Stimulated activated CD8-positive, alpha-beta memory T cell treated with anti-CD3 and anti-CD28 coated beads, Interleukin-7, amount 100 ng/mL, for 4 hours (primary cell): ENCODE measurements at places on chromosomes 7 and 10.

DNA sequence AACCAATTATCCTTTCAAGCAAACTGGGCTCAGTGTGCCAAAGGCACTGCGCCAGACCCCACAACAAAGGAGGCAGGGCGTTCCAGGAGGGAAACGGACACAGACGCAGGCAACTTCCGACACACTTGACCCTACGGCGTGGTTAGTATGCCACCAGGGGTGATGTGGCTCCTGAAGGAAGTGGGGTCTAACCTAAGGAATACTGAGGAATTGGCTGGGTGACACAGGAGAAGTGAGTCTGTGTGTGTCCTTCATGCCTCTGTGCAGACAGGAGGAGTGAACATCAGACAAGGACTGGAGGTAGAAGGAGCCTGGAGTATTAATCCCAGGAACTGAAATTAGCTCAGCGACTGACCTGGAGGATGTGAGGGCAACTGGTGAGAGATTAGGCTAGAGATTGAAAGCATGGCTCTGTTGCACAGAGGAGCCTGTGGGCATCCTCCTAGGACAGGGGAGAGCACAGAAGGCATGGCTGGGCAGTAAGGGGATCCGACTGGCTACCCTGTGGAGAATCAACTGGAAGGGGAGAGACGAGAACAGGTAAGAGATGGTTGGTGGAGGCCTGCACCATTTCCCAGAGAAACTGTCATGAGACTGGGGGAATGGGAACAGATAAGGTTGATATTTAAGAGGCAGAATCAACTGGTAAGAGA lies 27.8 kb downstream of the GSDME start:
- no peak for DNase-seq

DNA sequence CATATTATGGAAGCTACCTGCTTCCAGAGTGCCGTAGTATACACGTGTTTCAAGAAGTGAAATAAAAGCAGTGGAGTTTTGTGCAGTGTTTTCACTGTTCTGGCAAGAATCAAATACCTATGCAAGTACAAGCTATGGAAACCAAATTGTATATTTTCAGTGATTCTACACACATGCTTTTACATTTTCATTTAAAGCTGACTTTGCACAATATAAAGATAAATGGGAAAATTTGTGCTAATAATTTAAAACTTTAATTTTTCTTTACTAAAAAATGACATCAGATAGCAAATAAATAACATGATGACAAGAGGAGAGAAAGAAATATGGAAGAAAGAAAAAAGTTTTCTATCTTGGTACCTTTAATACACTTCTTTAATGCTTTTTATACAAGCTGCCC lies 393.7 kb upstream of the NPVF start:
- no peak for DNase-seq

DNA sequence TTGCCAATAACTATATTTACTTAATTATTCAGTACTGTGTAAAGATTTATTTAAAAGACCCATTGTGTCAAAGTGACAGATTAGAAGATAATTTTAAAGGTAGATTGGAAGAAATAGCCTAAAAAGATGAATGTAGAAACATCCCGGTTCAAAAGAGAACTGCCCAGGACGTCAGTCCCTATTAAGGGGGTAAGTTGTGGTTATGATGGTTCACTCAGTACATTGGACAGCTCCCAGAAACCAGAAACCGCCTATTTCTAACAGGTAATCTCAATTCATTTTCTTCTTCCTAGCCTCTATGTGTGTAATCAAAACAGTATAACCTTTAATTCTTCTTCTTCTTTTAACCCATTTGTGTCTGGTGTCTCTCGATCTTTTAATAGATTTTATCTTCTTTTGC lies 1.5 kb upstream of the FERD3L start:
- no peak for DNase-seq

DNA sequence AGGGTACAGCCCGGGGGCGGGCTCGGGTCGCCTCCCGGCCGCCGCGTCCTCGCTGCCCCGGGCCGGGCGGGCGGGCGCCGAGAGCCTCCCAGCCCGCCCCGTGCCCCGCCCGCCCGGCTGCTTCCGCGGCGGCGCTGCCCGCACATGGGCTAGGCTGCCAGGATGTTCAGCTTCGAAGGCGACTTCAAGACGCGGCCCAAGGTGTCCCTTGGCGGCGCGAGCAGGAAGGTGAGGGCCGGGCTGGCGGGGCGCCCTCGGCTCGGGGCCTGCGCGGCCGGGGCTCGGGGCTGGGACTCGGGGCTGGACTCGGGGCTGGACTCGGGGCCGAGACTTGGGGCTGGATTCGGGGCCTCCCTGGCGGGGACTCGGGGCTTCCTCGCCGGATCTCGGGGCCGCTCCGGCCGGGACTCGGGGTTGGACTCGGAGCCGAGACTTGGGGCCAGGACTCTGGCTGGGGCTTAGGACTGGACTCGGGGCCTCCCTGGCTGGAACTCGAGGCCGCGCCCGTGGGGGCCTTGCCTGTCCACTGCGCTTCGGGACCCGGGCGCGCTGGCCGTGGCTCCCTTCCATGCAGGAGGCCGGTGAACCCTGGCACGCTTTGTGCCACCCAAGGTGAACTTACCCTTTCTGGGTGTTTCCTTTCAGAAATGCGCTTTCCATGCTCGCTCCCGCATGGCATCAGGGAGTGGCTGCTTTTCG lies 534 bp downstream of the UBE3C start:
- DNase-seq = peak; percentile 60

- DNase-seq = no peak
Observed at GRCh38 chr10:110547139-110547761, 20.2 kb upstream of the SMC3 start.

DNA sequence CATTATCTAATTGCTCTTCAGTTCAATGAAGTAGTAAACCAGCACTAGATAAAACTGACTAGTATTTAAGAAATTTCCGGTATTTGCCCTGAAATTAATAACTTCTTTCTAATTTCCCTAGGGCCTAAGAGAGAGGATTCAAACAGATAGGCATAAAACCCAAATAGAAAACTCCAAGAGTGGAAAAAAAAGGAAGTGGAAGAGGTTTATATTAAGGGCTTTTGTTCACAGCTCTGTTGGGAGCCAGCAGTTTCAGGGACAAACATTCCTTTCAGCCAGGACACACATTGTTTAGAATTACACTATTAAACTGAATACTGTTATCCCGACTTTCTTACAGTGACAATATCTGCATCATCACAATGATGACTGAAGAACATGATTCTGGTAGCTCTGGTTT lies 3.6 kb downstream of the ODAD2 start:
- DNase-seq = no peak

DNA sequence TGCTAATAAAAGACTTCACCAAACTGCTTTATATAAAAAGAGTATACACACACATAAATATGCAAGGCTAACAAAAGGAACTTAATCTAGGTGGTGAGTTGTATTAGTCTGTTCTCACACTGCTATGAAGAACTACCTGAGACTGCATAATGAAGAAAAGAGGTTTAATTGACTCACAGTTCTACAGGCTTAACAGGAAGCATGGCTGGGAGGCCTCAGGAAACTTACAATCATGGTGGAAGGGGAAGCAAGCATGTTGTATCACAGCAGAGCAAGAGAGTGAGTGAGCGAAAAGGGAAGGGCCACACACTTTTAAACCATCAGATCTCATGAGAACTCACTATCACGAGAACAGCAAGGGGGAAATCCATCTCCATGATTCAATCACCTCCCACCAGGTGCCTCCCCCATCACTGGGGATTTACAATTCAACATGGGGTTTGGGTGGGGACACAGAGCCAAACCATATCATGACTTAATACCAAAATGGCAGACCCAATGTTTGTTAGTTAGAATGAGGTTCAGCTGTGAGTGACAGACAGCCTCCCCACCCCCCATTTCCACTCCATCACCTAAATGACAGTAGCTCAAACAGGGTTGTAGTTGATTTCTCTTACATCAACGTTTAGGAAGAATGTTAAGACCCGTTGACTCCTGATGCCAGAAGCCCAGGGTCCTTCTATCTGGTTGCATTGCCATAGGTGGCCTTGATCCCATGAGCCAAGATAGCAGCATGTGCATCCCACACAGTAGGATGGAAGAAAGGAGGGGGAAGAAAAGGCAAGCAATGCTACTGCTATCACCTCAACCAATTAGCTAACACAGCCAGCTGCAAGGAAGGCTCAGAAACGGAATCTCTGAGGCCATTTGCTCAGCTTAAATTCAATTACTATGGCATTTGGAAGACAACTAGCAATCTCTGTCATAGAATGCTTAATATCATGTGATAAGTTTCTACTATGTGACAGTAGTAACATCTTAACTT lies 77.0 kb downstream of the CCDC71L start:
- no peak for DNase-seq

DNA sequence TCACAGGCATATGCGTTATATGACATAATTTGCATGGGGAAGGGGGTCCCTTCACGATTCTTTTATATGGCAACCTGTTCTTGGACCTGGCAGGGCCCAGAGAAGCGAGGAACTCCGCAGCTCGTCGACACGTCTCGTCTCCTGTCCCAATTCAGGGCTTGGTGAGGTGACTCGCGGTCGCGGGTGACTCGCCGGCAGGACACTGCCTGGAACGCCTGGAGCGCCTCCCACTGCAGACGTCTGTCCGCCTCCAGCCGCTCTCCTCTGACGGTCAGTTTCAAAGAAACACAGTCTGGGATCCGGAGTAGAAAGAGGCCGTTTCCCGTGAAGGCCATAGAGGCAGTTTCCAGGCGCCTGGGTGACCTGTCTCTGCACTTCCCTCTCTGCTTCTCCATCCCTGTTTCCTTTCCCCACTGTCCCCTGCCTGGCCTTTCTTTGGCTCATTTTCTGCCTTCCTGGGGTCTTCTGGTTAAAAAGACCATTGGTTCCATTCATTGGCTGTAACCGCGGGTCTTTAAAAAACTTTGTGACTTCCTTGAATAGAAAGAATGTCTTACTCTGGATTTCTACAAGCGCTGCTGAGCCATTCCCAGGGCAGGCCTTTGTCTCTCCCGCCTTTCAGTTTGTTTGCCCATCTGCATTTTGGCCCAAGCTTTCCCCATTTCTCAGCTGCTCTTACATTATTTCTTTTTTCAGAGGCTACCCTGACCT lies 1.2 kb downstream of the UPP1 start:
- DNase-seq = no peak

DNA sequence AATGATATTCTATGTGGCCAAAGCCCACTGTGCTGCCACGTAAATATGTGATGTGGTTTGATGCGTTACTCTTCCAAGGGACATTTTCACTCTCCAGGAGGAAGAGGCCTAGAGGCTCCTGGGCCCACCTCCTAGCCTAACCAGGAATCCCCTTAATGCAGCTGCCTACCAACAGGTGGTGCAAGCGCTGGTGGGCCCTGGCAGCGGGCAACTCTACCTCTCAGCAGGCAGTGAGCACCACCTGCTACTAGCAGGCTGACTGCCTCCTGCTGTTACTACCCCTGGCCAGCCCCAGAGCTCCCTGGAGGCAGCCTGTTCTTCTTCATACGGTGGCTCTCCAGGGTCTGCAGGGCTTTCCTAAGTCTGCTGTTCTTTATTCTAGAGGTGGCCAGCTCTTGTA lies 62.8 kb downstream of the CDH23 start:
- DNase-seq = no peak

DNA sequence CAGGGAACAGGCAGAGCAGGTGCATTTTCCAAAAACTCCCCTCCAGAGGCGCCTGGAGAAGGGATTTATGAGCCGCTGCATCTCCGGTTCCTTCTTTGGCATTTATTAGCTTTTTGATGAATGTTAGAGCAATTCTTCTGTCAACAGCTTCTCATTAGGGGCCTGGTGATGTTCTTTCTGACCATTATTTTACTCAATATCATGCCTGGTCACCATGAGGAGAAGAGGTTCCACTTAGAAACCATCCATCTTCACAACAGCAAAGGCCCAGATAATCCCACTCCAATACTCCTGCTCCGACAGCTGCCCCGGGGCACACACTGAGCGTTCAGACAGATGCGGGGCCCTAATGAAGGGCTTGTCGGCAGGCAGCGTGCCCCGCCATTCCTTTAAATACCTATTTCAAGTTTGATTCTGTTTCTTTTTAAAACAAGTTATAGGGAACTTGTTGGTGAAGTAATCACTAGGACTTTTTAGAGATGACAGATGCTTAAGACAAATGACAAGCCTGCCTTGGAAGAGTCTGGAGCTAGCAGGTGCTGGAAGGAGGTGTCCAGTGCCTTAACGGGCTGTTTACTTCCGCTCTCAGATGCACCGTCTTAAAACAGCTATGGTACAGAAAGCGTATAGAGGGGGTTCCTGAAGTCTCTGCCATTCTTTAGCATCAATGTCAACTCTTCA lies 31.7 kb downstream of the ECHDC3 start:
- no peak for DNase-seq

- DNase-seq = no peak
Observed at GRCh38 chr7:39603924-39604323, 19.4 kb upstream of the RALA start.

- peak; percentile 25 for DNase-seq
Observed at GRCh38 chr10:8183241-8183704, 128.8 kb downstream of the GATA3 start.

DNA sequence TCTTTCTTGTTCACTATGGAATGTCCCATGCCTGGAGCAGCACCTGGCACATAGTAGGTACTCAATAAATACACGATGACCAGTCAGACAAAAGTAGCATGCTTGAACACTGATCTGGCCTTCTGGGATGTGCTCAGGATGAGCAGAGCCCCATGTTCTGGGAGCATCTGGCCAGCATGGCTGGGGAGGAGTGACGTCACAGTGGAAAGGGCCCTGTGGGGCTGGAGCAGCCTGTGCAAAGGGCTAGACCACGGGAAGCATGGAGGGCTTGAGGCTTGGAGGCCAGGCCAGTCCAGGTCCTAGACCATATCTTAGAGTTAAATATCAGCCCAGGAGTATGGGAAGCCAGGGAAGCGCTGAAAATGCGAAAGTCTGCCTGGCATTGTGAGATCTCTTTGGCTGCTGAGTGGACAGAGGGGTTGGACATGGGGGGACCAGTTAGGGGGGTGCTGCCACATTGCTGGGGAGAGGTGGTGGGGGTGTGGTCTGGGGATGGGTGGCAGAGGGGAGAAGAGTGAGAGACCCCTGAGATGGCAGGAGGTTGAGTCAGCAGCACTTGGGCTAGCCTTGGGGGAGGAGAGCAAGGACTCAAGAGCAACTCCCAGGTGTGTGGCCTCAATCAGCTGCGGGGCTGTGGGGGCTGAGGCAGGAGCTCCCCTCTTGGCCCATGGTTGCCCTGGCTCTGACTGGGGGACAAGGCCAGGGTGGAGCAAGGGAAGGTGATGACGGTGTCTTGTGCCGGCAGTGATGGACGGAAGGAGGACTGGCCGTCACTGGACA lies 34.9 kb downstream of the ZCCHC24 start:
- DNase-seq = no peak

GRCh38 chr7:130401578-130401977 lies 21.3 kb downstream of the CPA1 start:
- no peak for DNase-seq

GRCh38 chr7:35773994-35774393 lies 26.9 kb upstream of the SEPTIN7 start:
- no peak for DNase-seq

DNA sequence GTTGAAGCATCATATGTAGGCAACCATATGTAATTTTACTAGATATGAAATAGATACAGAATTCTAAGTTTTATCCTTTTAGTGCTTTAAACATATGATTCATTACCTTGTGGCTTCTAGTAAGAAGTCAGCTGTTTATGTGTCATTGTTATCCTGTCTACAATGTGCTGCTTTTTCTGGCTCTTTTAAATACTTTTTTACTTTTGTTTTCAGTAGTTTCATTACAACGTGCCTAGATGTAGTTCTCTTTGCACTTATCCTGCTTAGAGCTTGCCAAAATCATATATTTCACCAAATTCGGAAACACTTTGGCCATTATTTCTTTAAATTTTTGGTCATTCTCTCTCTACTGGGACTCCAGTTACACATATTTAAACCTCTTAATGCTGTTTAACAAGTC lies 26.4 kb downstream of the YAE1 start:
- DNase-seq = no peak

GRCh38 chr10:91555455-91555854 lies 77.4 kb downstream of the PPP1R3C start:
- no peak for DNase-seq
